ENCODE measurements at places on chromosomes 7 and 10.

GRCh38 chr7:73612598-73613269 lies 11.6 kb downstream of the MLXIPL start:
- no peak for DNase-seq

GRCh38 chr10:106043863-106044262 lies 1120.6 kb downstream of the SORCS1 start:
- DNase-seq = no peak

GRCh38 chr7:95660023-95660434 lies 63.7 kb upstream of the PDK4 start:
- DNase-seq = no peak

GRCh38 chr7:158473221-158473620 lies 114.4 kb downstream of the PTPRN2 start:
- DNase-seq = no peak

- no peak for DNase-seq
Measured at GRCh38 chr7:90222811-90223725, 11.5 kb downstream of the STEAP2 start.

DNA sequence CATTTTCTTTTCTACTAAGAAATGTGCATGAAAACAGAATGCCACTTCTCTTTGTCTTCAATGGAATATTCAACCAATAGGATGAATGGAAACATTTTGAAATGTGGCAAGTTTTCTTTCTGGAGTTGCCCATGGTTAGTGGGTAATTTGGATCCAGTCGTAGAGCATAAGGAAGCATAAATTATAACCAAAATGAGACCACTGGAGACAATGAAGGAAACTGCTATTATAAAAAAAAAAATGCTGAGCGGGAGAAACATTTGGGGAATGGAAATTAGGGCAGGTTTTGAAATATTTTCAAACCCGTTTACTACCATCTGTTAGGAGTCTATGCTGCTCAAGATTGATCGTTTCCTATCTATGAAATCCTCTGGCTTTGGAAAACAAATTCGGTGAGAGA lies 182.9 kb upstream of the PRKCQ start:
- DNase-seq = no peak

- DNase-seq = no peak
Measured at GRCh38 chr7:146112755-146113154, 3.8 kb upstream of the CNTNAP2 start.

DNA sequence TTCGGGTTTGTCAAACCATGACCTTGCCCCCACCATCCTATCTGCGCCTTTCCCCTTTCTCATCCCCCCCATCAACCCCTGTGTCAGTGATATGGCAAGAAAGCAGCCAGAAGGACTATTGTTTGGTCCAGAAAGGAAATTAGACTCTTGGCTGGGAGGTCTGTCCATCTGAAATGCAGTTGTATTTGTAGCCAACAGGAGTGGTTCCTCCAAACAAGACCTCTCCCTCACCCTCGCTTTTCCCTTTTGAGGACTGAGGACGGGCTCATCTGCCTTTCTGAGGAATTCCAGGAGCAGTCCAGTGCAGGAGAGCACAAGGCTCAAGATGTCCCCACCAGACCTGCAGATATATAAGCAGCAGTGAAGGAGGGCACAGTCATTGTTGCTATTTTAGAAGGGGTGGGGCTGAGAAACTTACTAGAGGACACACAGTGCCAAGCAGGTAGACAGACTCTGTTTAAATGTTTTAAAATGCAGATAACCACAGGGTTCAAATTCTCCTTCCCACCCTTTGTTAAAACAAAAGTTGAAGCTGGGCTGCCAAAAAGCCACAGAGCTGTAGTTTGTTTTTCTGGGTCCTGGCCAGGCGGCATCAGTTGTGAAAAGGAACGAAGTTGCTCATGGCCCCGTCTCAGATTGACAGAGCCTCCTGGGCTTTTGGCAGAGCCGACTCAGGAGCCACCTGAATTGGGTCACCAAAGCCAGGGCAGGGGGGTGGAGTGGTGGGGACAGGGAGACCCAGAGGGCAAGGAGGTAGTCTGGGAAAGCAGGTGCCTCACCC lies 37.3 kb downstream of the CYP17A1 start:
- no peak for DNase-seq

DNA sequence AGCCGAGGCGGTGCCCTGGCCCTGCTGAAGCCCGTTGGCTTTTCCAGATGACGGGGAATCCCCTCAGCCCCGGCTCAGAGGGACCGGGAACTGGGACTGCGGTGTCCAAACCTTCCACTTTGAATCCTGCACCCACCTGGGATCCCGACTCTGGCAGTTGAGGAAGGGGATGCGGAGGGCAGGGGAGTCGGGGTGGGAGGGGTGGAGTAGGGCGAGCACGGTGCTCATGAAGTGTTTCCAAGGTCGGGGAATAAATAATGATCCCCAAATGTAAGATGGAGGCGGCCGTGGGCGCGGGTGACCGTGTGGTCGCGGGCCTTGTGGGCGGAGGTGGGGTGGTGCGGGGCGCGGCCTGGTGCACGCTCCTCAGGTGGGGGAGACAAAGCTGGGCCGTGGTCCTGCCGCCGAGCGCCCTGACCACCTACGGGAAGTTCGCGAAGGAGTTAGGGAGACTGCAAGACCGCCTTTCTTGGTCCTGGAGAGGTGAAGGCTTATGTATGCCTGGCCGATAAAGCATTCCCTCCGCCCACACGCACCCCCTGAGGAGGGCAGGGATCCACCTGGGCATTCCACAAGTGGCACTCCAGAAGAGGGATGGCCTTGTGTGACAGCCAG lies 1.4 kb downstream of the MTURN start:
- no peak for DNase-seq

GRCh38 chr10:31816318-31816717 lies 112.3 kb downstream of the ARHGAP12 start:
- DNase-seq = no peak

- DNase-seq = no peak
Measured at GRCh38 chr7:155412416-155413253, 45.3 kb upstream of the EN2 start.

GRCh38 chr10:78953113-78953798 lies 115.5 kb upstream of the ZMIZ1 start:
- no peak for DNase-seq

- no peak for DNase-seq
Measured at GRCh38 chr10:71419750-71420149, 23.0 kb downstream of the CDH23 start.

- DNase-seq = no peak
Measured at GRCh38 chr10:31437959-31438358, 118.9 kb downstream of the ZEB1 start.

DNA sequence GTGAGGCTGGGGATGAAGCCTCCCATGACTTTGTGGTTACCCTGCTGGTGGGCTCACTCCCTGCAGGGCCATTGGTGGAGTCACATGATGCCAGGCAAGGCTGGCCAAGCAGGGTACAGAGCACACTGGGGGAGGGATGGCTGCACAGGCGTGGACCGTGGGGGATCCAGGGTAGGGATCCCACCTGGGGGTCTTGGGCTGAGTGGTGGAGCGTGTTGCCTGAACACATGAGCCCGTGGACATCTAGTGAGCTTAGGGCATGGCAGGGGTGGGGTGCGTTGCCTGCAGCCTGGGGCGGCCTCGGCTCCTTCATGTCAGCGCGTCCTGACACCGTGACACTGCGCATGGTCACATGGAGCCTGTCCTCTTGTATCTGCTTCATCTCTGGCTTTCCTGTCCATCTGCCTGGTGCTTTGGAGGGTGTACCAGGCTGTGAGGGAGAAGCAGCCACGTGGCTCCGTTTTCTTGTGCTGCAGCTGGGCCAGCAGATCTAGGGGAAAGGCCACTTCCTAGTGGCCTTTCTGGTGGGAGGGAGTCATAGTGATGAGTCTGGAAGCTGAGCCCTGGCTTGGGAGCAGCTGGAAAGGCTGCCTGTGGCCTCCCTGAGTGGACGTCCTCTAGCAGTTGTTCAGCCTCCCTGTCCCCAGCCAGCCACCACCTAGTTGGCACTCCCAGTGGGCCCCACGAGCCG lies 96.2 kb downstream of the LHPP start:
- DNase-seq = no peak

- DNase-seq = no peak
Measured at GRCh38 chr7:18693406-18693805, 197.9 kb downstream of the HDAC9 start.

DNA sequence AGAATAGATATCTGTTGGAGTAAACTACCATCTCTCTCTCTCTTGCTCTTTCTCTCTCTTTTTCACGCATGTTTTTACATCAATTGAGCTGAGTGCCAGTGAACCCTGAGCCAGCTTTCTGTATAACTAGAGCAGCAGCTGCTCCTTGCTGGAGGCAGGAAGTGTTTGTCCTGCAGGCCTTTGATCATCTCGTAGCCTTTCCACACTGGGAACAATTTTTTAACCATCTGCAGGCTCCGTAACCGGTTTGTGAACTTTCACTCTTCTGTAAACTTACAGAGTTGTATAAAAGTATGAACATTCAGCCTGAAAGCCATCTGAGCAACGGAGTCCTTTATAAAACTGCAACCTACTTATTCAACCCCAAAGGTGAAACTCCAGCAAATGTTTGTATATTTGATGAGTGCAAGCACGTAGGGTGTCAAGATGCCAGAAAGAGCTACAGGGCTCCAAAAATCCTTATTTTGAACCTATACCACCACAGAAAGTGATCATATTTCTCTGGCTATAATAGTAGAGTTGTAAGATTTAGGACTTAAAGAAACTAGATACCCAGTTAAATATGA lies 162.8 kb upstream of the NFE2L3 start:
- DNase-seq = no peak

DNA sequence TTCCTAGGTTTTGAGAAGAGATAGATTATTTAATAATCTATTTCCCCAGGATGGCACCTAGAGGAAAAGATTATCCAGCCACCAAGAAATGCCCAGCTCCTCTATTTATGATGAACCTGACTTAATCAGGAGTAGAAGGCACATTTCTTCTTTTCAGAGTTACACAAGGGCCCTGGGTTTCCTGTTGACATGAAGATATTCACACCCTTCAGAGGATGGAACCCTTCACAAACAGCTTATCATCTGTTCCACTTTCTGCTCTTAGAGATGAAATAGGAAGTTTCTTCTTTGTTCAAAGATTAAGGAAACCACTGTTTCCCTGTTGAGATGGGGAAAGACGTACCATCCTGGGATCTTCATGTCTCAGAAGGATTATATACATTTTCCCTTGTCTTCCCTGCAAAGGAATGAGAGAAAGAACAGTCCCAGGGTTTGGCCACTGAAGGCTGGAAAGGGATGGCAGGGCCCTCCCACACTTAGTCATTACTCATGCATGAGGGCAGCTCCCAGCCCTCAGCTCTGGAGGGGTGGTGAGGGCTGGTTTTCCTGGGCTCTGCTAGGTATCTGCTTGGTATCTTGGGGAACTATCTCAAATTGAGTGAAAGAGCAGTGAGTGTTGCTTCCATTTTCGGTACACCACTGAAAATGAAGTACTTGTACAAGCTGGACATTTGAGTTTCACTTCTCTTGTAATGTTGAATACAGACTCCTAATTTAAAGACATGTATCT lies 64.0 kb downstream of the MTPAP start:
- no peak for DNase-seq
